Left ventricle myocardium inferior (tissue), 1 donor: ENCODE measurements at places on chromosomes 12 and 14. TPM values are rescaled to one million over a fixed set of nuclear protein-coding genes. Genes with fewer than 3 reads are reported as not detected.

DNA sequence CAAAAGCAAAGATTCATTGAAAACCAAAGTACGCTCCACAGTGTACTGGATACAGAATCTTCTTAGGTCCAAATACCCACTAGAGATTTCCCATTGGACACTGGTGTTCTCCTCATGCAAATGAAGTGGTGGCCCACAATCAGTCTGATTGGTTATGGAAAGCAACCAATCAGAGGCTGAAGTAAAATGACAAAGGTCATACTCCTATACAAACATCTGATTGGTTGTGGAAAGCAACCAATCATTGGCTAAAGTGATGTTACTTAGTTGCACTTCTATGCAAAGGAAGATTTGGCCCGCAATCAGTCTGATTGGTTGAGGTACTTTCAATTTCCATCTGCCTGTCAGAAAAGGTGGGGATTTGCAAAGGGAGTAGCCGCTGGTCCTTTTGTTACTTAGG is 1.3 kb upstream of the WASHC3 start:
- no peaks in the 10 kb centered on the region for H3K27me3 ChIP-seq
- no peak overlapping the region for H3K27ac ChIP-seq
- no peak for DNase-seq
- H3K36me3 ChIP-seq: peaks cover 9% of the 10 kb centered on the region
- peaks cover 9% of the 10 kb centered on the region for H3K4me1 ChIP-seq
- no peak overlapping the region for H3K4me3 ChIP-seq

KSR2 gene
- not detected for total RNA-seq

LTBP2 gene
- 26.5 TPM for total RNA-seq

DNA sequence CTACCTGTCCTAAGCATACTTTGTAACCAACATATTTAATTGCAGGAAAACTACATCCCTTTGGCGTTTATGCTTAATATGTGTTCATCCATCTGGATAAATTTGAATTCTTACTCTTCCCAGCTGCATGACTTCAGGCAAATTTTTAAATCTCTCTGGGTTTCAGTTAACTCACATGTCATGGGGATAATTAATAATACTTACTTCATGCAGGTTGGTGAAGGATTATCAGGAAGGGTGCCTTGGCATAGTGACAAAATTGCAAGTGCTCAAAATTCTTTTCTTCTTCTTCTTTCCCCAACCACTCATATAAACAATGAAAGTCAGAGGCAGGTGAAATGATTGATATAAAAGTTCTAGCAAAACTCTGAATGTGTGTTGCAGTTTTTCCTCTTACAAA is 15.9 kb downstream of the SYT10 start:
- no peak overlapping the region for H3K27ac ChIP-seq
- DNase-seq: no peak
- H3K27me3 ChIP-seq: no peaks in the 10 kb centered on the region

DNA sequence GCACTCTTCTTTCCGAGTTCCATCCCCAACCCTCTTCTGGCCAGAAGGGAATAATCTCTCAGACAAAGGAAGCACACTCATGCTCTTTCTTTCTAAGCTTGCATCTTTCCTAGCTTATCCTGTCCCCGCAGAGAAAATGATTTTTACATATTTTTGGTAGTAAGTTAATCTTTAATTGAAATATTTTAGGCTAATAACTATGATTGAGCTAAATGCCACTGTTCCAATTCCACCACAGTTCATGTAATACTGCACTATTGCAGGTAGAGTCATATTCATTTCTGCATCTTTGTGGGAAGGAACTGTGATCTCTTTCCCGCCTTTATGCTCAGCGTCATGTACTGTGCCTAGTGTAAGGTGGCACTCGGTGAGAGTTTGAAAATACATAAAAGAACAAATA is 158.9 kb upstream of the FOXG1 start:
- no peaks in the 10 kb centered on the region for H3K36me3 ChIP-seq
- H3K4me1 ChIP-seq: no peaks in the 10 kb centered on the region
- H3K4me3 ChIP-seq: no peak overlapping the region
- H3K27ac ChIP-seq: no peak overlapping the region

DNA sequence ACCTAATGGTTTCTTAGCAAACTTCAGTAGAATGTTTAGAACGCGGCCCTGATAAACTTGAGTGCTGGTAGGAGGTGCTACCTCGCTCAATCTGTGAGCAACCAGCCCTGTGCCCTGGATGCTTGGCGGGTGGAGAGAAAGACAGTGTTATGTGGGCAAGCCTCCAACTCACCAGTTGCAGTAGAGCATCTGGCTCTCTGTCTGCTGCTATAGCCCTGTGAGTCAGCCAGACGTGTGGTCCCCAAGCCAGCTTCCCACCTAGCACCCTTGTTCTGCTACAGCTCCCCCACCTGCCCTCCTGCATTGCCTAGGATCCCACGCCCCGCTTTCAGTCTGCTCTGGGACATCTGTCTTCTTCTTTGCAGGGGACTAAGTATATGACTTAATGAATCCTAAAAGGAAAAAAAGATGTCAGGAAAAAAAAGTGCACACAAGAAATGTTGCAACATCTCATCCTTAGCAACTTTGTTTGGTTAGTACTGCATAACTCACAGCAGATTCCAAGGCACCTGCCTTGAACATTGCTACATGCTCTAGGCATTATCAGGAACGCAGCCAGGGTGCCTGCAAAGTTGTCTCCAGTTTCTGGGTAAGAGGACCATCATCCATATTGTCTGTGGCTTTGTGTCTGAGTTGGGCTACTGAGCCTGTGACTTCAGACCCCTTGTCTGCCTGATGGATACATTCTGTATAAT is 13.6 kb downstream of the SNRNP35 start:
- peaks cover 43% of the 10 kb centered on the region for H3K36me3 ChIP-seq
- DNase-seq: peak; percentile 57
- H3K27ac ChIP-seq: peak overlapping the region; percentile 93
- no peak overlapping the region for H3K4me3 ChIP-seq
- no peaks in the 10 kb centered on the region for H3K27me3 ChIP-seq

GRCh38 chr14:63632932-63633514 is 8.6 kb downstream of the WDR89 start:
- H3K27ac ChIP-seq: no peak overlapping the region
- no peak for DNase-seq
- no peaks in the 10 kb centered on the region for H3K4me1 ChIP-seq
- H3K36me3 ChIP-seq: no peaks in the 10 kb centered on the region
- H3K4me3 ChIP-seq: no peak overlapping the region
- no peaks in the 10 kb centered on the region for H3K27me3 ChIP-seq

DNA sequence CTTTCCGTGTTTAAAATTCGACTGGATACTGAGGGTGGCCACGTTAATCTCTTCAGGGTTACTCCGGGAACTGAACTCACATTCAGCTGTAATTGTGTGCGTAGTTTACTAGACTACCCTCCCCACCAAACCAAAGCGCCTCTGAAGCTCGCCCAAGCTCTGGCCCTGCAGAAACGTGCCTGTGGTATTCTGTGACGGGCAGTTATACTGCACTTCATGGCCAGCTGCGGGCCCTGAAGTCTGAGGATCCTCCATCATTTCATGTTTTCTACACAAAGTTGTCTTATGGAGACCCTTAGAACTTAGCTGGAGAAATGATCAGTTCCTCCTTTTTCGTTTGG is 688 bp downstream of the ZNF26 start:
- H3K4me3 ChIP-seq: peak overlapping the region; percentile 91
- H3K27ac ChIP-seq: peak overlapping the region; percentile 88
- H3K4me1 ChIP-seq: peaks cover 26% of the 10 kb centered on the region
- H3K36me3 ChIP-seq: peaks cover 28% of the 10 kb centered on the region
- H3K27me3 ChIP-seq: no peaks in the 10 kb centered on the region

FAM186B gene
- total RNA-seq: 0.33 TPM

DNA sequence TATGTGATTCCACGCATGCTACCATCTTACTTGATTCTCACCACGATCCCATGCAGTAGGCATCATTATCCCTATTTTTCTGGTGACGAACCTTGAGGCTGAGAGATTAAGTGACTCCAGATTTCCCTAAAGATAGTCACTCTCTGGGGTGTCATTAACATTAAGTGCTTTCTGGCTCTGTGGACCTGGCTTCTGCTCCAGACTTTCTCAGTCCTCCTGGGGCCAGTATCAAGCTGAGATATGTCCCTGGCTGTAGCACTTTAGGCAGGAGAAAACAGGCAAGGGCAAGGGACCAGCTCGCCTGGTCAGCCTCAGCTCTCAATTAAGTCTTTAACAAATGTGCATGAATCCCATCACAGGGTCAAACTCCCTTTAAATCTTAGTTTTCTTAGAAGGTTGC is 38.3 kb upstream of the PRB2 start:
- no peaks in the 10 kb centered on the region for H3K36me3 ChIP-seq
- no peaks in the 10 kb centered on the region for H3K4me1 ChIP-seq
- no peak overlapping the region for H3K4me3 ChIP-seq
- H3K27ac ChIP-seq: no peak overlapping the region
- no peak for DNase-seq

CCDC184 gene
- 1.0 TPM for total RNA-seq

- H3K4me3 ChIP-seq: peak overlapping the region; percentile 97
- H3K27ac ChIP-seq: peak overlapping the region; percentile 99
- no peak for DNase-seq
- H3K27me3 ChIP-seq: no peaks in the 10 kb centered on the region
- H3K4me1 ChIP-seq: peaks cover 68% of the 10 kb centered on the region
- H3K36me3 ChIP-seq: peaks cover 11% of the 10 kb centered on the region
These were observed 899 bp downstream of the TPCN1 start for GRCh38 chr12:113221997-113222729.

GRCh38 chr14:50790589-50790988 is 40.4 kb downstream of the NIN start:
- H3K36me3 ChIP-seq: peaks cover 17% of the 10 kb centered on the region
- H3K4me3 ChIP-seq: peak overlapping the region; percentile 66
- peak overlapping the region; percentile 80 for H3K27ac ChIP-seq
- H3K27me3 ChIP-seq: no peaks in the 10 kb centered on the region

GRCh38 chr12:44603701-44604100 is 272.4 kb downstream of the NELL2 start:
- no peak overlapping the region for H3K4me3 ChIP-seq
- DNase-seq: no peak
- H3K27ac ChIP-seq: no peak overlapping the region
- no peaks in the 10 kb centered on the region for H3K27me3 ChIP-seq

- DNase-seq: no peak
- H3K36me3 ChIP-seq: no peaks in the 10 kb centered on the region
- H3K27ac ChIP-seq: no peak overlapping the region
- no peak overlapping the region for H3K4me3 ChIP-seq
- H3K4me1 ChIP-seq: no peaks in the 10 kb centered on the region
These were observed 114.5 kb downstream of the CMAS start for GRCh38 chr12:22160396-22161003.

GRCh38 chr14:102525219-102525928 is 15.8 kb upstream of the ANKRD9 start:
- no peaks in the 10 kb centered on the region for H3K27me3 ChIP-seq
- no peak for DNase-seq
- peak overlapping the region; percentile 88 for H3K27ac ChIP-seq
- H3K4me3 ChIP-seq: peak overlapping the region; percentile 70

GRCh38 chr12:2234646-2235350 is 182.0 kb downstream of the CACNA1C start:
- no peak overlapping the region for H3K4me3 ChIP-seq
- H3K36me3 ChIP-seq: no peaks in the 10 kb centered on the region
- no peak for DNase-seq
- no peaks in the 10 kb centered on the region for H3K27me3 ChIP-seq
- peaks cover 99% of the 10 kb centered on the region for H3K4me1 ChIP-seq

DNA sequence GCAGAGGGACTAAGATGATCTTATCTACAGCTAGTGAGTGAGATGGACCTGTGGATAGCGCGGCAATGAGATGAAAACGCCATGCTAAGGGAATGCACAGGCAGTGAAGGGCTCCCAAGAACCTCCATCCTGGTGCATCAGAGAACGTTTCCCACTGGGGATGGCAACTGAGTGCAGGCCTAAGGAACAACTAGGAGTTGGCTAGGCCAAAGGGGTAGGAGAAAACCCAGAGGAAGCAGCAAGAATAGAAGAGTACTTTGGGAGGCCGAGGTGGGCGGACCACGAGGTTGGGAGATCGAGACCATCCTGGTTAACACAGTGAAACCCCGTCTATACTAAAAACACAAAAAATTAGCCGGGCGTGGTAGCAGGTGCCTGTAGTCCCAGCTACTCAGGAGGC is 24.6 kb upstream of the BATF start:
- H3K27me3 ChIP-seq: no peaks in the 10 kb centered on the region
- no peak overlapping the region for H3K27ac ChIP-seq
- no peaks in the 10 kb centered on the region for H3K36me3 ChIP-seq

DNA sequence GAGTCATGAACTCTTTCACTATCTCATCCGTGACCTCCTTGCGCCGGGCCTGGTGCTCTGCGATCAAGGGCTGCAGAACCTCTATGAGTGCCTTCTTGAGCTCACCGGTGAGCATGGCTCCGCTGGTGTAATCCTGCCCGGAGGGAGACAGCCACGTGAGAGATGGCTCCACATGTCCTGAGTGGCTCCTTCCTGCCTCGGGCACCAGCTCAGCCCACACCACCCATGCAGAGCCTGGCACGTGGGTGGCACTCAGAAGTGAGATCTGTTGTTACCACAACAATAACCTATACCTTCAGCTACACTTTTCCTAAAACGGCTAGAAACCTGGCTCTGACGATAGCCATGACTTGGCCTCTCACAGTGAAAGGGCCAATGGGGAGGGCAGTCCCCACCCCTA is 11.8 kb downstream of the SLC25A47 start:
- no peak overlapping the region for H3K4me3 ChIP-seq
- H3K27me3 ChIP-seq: no peaks in the 10 kb centered on the region
- H3K4me1 ChIP-seq: peaks cover under 1% of the 10 kb centered on the region

DNA sequence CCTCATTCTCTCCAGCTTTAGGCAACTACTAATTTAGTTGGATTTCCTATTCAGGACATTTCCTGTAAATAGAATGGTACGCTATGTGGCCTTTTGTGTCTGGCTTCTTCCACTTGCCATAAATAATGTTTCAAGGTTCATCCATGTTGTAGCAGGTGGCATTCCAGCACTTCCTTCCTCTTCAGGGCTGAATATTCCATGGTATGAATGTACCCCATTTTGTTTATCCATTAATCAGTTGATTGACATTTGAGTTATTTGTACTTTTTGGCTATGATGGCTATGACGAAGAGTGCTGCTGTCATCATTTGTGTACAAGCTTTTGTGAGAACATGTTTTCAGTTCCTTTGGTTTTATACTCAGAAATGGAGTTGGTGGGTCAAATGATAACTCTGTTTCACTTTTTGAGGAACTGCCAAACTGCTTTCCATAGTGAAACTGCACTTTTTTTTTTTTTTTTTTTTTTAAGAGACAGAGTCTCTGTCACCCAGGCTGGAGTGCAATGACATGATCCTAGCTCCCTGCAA is 6.5 kb upstream of the CDK2AP1 start:
- no peaks in the 10 kb centered on the region for H3K4me1 ChIP-seq
- H3K27me3 ChIP-seq: no peaks in the 10 kb centered on the region
- H3K27ac ChIP-seq: peak overlapping the region; percentile 36
- no peak for DNase-seq
- no peak overlapping the region for H3K4me3 ChIP-seq
- no peaks in the 10 kb centered on the region for H3K36me3 ChIP-seq

RD3L gene
- total RNA-seq: 30.7 TPM

KCNH3 gene
- total RNA-seq: 0.41 TPM

- peaks cover 76% of the 10 kb centered on the region for H3K36me3 ChIP-seq
- H3K4me1 ChIP-seq: peaks cover 27% of the 10 kb centered on the region
- no peak overlapping the region for H3K27ac ChIP-seq
- no peaks in the 10 kb centered on the region for H3K27me3 ChIP-seq
- DNase-seq: no peak
These were observed 11.9 kb downstream of the PRDM4 start for GRCh38 chr12:107749083-107749482.

- no peaks in the 10 kb centered on the region for H3K4me1 ChIP-seq
- H3K27me3 ChIP-seq: no peaks in the 10 kb centered on the region
- no peak overlapping the region for H3K27ac ChIP-seq
- no peaks in the 10 kb centered on the region for H3K36me3 ChIP-seq
- no peak overlapping the region for H3K4me3 ChIP-seq
These were observed 80.0 kb downstream of the DRAM1 start for GRCh38 chr12:101957252-101957959.
